ENCODE measurements at places on chromosomes 5 and 9.

DNA sequence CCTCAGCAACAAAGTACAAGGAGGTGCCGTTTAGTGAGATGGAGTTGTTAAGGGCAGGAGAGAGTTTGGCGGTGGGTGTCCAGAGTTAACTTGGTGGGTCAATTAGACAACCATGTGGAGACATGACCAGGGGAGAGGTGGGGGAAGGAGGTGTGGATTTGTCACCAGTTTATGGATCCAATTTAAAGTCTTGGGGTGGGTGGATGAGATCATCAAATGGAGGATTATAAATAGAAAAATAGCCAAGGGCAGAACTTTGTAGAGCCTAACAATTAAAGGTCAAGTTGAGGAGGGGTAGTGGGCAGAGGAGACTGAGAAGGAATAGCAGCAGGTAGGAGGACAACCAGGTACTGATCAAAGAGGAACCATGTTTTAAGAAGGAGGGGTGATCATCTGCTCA is 108.7 kb upstream of the IL12B start:
- no peak for DNase-seq

- DNase-seq = peak; percentile 13
These were observed 81.0 kb downstream of the MRPL36 start for GRCh38 chr5:1718669-1719068.

- DNase-seq = no peak
These were observed 443.0 kb upstream of the KLF4 start for GRCh38 chr9:107932601-107933000.

- peak; percentile 27 for DNase-seq
These were observed 12.2 kb upstream of the CLINT1 start for GRCh38 chr5:157870837-157871834.

GRCh38 chr5:61472172-61472958 is 140.3 kb downstream of the ZSWIM6 start:
- DNase-seq = no peak

DNA sequence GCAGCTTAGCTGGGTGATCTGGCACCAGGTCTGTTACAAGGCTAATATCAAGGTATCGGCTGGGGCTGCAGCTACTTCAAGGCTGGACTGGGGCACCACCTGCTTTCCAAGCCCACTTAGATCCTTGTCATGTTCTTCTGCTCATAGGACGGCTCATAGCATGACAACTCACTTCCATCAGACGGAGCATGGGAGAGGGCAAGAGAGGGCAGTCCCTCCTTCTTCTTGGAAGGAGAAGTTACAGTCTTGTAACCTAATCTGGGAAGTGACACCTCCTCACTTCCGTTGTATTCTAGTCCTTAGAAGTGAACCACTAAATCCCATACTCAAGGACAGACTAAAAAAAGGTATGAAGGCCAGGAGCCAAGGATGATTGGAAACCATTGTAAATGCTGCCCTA is 258.2 kb downstream of the MAST4 start:
- no peak for DNase-seq

GRCh38 chr5:172870715-172871461 is 36.8 kb downstream of the ERGIC1 start:
- DNase-seq = peak; percentile 70

DNA sequence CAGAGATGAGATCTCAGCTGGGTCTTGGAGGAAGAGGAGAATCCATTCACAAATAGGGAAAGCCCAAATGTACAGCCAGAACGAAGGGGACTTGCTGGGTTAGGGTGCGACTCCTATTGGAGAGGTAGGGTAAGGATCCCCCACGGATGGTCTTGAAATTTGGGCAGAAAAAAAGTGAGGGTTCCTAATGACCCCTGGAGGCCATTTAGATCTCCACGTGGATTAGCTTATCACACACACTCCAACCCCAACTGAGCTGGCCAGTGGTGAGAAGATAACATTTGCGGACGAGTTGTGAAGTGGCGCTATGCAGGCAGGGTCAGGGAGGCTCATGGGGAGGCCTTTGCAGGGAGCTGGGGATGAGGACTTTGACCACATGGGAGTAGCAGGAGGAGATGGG is 86.0 kb downstream of the FSTL4 start:
- no peak for DNase-seq

Measured in foreskin fibroblast (primary cell).